ENCODE measurements at places on chromosomes 13 and 19.
A peak's percentile ranks its signal among the peaks of the same experiment; 100 is the strongest.

GRCh38 chr13:44627441-44627840, 51.3 kb upstream of the TSC22D1 start:
- no peak for DNase-seq

GRCh38 chr19:3398900-3399278, 32.5 kb downstream of the NFIC start:
- no peak for DNase-seq

GRCh38 chr13:44692173-44692713, 116.1 kb upstream of the TSC22D1 start:
- DNase-seq, result peak; percentile 54

- DNase-seq, result peak; percentile 52
Observed at GRCh38 chr19:4369888-4370260, 26.5 kb downstream of the MPND start.

DNA sequence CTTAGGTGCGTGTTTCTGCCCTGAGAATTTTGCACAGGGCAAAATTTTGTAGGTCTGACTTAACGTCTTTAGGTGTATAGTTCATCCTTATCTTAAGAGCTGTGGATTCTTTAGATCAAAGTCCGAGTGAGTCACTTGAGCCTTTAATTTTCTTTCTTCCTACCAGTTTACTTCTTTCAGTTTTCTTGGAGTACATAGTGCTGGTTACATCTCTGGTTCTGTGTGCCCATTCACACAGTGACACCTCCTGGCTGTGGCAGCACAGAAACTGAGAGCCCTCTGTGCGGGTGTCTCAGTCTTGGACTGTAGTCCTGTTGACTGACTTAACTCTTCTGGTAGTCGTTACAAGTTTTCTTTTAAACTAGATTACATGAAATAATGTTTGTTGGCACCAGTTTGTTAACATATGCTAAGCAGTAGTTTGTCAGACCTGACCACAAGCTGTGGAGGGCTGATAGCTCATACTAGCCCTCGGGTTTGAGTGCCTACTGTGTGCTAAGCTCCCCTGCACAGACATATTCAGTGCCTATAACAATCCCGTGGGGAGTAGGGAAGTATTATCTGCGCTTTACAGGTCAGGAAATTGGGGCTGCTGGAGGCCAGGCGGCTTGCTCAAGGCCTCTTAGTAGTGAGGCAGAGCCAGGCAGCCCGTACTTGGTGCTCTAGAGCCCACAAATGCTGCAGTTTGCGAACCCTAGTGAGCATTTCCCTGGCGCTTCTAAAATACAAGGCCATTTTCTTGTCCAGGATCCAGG, 1.6 kb downstream of the GATAD2A start:
- peak; percentile 66 for DNase-seq

DNA sequence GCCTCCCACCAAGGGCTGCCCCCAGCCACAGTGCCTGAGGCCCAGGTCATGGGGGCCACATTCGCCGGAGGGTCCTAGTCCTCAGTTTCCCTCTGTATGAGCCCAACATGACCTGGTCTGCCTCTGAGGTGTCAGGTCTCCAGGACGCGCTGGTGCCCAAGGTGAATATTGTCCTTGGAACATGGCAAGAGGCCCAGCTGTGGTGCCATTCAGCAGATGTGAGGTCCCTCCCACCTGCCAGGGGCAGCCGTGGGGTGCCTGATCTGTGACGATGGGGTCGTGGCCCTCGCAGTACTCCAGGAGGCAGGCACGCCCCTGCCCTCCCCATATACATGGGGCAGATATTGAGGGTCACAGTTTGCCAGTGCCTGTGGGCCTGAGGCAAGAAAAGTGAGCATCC, 151.9 kb downstream of the KDM4B start:
- no peak for DNase-seq

DNA sequence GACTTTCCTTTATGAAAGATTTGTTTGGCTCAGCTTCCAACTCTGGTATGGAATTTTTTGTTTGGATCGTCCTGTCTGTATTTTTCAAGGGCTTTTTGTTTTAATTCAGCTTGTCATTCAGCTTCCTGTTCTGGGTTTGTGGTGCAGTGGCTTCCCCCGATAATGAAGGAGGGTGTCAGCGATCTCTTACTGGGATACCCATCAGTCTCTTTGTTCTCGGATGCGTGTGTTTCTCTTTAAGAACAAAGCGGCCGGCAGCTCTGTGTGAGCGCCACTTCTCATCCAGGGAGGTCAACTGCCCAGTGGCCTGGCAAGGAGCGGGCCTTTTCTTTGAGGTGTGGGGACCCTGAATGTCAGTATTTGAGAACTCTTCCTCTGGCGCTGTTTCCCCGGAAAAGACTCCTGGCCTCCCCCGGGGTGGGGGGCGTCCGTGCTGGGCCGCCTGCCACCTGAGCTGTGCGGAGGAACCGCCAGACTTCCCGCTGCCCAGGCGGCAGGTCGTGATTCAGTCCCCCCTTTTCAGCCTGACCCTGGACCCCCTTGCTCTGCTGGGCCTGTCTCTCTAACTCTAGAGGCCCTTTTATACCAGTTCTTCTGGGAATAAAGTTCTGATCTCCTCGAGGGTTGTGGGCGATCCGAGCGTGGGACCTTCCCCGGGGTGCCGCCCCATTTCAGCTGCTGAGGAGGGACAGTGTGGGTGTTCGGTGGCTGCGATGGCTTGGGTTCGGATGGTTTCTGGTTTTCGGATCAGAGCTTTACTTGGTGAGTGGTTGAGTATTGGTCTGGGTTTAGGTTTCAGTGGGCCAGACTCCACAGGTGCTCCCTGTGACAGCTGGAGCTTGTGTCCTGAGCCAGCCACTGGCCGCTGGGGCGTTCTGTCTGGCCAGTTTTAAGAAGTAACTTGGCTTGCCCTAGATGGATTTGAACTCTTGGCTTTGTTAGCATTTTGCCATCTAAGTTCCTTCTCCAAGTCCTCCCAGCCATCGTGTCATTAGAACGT, 3.4 kb downstream of the SF3A2 start:
- DNase-seq, result peak; percentile 40

DNA sequence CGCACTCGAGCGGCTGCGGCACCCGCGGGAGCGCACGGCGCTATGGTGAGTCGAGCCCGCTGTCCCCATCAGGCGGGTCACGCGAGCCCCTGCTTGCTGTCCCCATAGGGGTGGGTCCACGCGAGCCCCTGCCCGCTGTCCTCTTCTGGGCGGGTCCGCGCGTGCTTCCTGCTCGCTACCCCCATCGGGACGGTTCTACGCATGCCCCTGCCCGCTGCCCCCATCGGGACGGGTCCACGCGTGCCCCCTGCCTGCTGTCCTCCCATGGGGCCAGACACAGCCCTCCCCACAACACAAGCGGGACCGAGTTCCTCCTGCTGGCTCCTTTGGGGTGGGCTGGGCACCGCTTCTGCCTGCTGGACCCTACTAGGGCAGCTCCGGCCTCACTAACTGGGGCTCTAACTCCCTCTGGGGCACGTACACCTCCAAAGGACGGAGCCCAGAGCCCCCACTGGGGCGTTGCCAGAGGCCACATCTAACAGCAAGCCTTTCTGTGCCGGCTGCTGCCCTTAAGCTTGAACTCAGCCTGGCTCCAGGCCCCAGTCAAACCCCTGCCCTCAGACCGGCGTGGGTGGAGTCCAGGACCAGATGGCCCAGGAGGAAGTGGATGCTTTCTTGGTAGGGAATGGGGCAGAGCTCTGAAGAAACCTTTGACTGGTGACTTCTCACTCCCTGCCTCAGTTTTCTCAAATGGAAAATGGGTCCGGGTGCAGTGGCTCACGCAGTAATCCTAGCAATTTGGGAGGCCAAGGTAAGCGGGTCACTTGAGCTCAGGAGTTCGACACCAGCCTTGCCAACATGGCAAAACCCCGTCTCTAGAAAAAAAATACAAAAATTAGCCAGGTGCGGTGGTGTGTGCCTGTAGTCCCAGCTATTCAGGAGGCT, 722 bp downstream of the COLGALT1 start:
- peak; percentile 72 for DNase-seq

DNA sequence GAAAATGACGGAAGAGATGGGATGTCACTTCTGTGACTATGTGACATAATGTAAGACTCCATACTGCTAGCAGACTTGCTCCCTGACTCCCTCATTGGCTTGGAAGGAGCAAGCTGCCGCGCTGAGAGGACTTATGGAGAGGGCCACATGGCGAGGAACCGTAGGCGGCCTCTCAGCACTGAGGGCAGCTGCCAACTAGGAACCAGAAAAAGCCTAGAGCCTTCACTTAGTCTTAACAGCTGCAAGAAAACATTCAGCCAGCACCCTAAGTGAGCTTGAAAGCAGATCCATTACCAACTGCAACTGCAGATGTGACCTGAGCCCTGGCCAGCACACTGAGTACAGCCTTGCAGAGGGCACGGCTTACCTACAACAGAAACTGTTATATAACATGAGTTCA, 33.9 kb downstream of the USP12 start:
- no peak for DNase-seq

DNA sequence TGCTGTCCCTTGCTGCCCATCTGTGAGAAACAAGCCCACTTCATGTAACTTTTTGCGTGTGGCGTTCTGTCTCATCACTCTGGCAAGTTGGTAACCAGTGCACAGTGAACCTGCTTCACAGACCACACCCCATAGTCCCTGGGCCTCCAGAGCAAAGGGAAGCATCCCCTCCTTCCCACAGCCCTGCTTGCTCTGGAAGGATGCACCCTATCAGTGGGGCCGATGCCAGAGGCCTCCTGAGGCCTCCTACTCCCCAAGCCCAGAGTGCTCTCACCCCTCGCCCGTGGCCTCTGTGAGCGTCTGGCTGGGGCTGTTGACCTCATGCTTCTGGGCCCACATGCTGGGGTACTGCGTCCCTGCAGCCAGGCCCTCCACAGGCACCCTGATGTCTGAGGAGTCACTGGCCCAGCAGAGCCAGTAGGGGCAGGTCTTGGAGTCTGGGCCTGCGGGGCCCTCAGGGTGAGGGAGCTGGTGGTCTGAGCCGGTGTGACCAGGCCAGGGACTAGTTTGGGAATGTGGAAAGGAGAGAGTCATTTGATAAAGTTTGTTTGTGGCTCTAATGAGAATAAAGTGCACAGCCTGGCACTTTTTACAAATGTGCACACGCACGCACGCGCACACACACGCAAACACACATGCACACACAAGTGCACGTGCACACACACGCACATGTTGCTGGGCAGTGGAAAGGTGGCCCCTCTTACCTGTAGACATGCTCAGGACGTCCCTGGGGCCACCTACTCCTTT, 5.1 kb downstream of the TMEM86B start:
- no peak for DNase-seq

DNA sequence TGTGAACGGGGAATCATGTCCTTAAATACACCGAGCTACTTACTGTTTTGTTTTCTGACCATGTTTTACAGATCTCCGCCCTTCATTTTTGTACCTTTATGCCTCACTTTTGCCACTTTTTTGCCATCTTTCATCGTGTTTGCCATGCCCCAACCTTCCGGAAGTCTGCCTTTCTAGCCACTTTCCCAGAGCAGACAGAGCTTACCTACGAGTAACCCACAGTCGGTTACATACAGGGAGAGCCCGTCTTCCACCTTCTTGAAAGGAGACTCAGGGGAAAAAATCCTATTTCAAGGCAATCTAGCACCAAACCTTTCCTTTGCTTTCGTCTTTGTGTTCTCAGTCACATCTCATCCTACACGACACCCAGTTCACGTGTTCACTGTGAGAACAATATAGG, 26.1 kb downstream of the RFPL4AL1 start:
- no peak for DNase-seq

GRCh38 chr13:67623630-67624029, 393.5 kb upstream of the PCDH9 start:
- no peak for DNase-seq

- DNase-seq, result peak; percentile 20
Observed at GRCh38 chr13:103315711-103316110, 249.5 kb upstream of the SLC10A2 start.

DNA sequence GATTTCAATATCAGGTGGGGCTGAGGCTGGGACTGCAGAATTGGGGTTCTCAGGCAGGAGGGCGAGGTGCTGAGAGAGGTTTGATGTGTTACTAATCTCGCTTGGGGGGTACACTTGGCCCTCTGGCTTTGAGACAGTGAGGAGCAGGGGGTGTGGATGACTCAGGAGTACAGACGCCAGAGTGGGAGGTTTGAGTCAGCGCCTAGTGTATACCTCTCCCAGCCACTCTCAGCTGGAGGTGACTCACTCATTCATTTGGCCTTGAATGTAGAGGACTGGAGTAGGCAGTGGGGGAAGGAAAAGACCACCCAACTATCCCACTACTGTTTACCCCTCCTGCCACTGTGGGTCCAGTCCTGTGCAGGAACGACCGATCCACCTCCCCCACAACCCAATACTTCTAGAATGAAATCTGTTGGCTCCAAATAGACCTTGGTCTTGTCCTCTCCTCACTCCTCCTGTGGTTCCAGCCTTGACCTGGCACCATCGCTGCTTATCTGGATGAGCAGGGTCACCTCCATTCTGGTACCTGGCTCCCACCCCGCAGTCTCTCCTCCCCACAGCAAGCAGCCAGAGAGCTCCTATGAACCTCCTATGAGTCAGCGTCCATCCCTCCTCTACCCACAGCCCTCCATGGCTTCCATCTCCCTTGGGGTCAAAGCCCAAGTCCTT, 20.1 kb upstream of the ZNRF4 start:
- DNase-seq, result peak; percentile 57

- DNase-seq, result no peak
Observed at GRCh38 chr13:94369972-94370436, 109.5 kb downstream of the DCT start.

DNA sequence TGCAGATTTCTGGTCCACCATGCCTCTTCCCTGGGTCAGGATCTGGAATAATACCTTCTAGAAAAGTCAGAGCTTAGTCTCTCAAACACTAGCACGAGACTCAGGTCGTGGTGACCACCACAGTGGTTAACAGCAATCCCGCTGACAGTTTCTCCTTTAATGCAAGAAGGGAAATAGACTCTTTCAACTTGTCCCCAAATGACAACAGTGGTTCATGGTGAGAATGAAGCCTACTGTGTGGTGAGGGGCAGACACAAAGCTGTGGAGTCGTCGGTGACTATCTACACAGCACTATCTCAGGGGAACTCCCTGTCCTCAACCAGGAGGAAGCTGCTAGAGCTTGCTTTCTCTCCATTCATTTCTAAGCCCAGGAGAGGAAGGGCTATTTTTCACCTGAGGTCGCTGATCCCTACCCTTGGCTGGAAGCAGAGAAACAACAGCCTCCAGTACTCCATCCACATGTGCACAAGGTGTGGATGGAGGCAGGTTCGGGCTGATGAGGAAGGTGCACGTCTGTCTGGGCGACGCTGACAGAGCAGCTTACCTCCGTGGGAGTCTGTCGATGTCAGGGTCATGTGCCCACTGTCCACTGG, 72.4 kb downstream of the STK24 start:
- no peak for DNase-seq

DNA sequence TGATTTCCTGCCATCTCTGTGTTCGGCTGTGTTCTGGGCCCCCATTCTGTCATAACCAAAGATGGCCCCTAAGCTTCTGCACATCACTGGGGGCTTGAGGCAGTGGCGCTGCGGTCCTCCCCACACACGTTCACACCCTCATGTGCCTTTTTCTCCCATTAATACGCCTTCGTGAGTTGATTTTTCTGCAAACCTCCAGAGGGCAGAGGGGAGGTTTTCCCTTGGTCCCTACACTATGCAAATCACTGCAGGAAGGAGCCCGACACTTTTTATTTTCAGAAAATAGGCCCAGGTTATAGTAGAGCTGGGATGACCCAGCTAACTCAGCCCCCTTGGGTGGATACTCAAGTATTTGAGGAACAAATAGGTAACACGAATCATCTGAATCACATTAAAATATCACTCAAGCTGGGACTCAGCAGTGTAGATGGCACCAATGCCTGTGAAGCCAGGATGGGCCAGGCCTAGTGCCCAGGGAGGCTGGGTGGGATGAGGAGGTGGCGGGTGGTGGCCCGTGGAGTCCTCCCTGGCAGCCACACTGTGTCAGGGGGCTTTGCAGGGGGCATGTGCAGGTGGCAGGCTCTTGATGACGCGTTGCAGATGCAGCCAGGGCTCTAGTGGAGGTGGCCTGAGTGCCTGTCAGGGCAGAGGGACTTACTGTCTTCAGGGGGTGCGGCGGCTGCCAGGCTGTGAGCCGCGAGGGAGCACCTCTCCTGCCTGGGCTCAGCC, 234.3 kb downstream of the TEX29 start:
- DNase-seq, result no peak

All from kidney tubule cell (primary cell).